ENCODE measurements at places on chromosomes 2 and 18. TPM values are rescaled to one million over a fixed set of nuclear protein-coding genes. Genes with fewer than 3 reads are reported as not detected.

Gene TBR1
- 0.17 TPM for total RNA-seq

Gene OTOS
- total RNA-seq: not detected

Gene FBLN7
- total RNA-seq: 4.1 TPM

DNA sequence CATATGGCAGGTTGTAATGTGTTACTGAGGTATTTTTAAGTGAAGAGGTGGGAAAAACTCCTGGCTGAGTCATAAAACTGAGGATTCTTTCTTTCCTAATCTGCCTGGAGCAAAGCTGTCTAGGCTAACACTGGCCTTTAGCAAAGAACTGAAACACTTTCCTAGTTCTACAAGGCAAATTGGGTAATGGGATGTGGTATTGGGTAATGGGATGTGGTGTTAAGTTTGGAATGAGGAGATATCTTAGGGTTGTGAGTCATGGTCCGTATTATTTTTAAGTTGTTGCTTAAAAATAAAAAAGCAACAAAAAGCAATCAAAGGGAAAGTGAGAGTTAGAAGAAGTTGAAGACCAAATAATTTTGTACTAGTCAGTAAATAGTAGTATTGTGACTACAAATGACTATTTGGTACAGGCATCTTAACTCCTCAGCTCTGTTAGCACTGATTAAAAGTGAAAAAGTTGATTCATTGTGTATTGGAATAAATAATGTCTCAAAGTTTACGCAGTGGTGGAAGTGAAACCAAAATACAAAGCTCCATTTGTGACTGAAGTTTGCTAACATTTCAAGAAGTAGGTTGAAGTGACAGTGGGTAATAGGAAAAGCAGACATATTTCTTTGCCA, 216.8 kb downstream of the CAMKMT start:
- no peaks in the 10 kb centered on the region for H3K27me3 ChIP-seq
- DNase-seq: no peak
- no peak overlapping the region for H3K4me3 ChIP-seq
- H3K4me1 ChIP-seq: no peaks in the 10 kb centered on the region

Gene KLHL29
- total RNA-seq: 12.2 TPM

DNA sequence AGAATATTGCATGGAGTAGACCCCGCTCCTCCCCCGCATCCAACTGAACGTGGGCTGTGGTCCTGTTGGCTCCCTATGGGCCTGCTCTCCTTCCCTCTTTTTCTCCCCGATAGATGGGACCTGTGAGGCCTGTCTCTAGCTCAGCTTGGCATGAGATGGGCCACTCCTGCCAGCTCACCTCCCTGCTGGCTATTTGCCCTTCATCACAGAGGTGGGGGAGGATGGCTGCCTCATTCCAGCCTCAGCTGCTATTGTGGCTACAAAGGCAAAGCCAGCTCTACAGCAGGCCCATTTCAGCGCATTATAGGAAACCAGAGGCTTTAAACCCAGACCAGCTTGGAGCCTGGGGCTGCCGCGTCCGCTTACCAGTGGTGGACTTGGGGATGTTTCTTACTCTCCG, 313.9 kb downstream of the GBX2 start:
- H3K27ac ChIP-seq: no peak overlapping the region
- no peak for DNase-seq
- peaks cover 18% of the 10 kb centered on the region for H3K4me1 ChIP-seq
- no peaks in the 10 kb centered on the region for H3K27me3 ChIP-seq

DNA sequence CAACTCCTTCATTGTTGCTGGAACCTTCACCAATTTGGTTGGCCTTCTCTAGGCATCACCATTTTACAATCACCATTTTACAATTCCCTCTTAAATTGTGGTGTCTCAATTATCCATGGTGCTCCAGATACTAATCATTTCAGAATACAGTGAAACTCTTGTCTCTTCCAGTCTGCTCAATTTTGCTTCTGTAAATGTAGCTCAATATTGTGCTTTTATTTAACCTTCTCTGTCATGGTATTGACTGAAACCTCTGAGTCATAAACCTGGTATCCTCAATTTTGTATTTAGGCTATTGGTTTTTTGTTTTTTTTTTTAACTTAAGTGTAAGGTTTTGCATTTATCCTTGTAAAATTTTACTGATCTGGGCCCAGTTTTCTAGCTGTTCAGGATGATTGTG, 16.1 kb downstream of the STRADB start:
- H3K4me1 ChIP-seq: peaks cover 8% of the 10 kb centered on the region
- H3K36me3 ChIP-seq: no peaks in the 10 kb centered on the region
- no peak for DNase-seq
